ENCODE measurements at places on chromosomes 6 and 20.

DNA sequence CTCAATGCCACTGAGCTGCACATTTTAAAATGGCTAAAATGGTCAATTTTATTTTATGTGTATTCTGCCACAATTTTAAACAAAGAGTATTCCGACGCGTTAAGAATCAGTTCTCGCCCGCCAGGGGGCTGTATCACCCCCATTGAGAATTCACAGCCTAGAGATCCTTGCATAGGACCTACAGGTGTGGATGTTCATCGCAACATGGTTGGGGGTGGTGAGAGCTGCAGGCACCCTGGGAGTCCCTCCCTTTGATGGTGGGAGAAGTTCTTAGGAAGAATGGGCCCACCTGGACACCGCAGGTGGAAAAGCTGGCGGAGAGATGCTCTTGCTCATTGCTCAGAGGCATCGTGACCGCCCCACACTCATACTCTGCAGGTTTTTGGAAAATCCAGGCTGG lies 63.5 kb downstream of the SLC2A10 start:
- DNase-seq = no peak

- DNase-seq = no peak
These were observed 53.2 kb upstream of the NFATC2 start for GRCh38 chr20:51595744-51596143.

DNA sequence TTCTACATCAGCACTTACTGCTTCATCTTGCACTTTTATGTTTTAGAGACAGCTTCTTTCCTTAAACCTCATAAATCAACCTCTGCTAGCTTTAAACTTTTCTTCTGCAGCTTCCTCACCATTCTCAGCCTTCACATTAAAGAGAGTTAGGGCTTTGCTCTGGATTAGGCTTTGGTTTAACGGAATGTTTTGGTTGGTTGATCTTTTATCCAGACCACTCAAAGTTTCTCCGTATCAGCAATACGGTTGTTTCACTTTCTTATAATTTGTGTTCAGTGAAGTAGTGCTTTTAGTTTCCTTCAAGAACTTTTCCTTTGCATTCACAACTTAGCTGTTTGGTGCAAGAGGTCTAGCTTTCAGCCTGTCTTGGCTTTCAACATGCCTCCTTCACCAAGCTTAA lies 40.4 kb downstream of the DNAAF9 start:
- DNase-seq = no peak

GRCh38 chr6:157537556-157537955 lies 156.6 kb downstream of the ZDHHC14 start:
- DNase-seq = peak; percentile 97

DNA sequence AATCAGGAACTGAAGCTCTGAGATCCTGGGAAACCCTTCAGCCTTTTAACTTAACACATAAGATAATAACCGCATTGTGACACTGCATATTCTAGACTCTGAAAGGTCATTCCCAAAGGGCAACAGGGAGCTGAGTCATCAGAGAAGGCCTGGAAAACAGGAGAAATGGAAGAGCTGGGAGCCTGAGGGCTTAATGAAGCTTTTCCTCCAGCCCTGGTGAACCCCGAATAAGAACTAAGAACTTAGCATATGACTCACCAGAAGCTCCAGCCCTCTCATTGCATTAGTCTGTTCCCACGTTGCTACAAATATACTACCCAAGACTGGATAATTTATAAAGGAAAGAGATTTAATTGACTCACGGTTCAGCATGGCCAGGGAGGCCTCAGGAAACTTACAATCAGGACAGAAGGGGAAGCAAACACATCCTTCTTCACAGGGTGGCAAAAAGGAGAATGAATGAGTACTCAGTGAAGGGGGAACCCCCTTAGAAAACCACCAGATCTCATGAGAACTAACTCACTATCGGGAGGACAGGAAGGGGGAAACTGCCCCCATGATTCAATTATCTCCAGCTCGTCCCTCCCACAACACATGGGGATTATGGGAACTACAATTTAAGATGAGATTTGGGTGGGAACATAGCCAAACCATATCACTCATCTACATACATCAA lies 648.5 kb downstream of the TFAP2A start:
- DNase-seq = no peak

- no peak for DNase-seq
These were observed 90.9 kb upstream of the NFATC2 start for GRCh38 chr20:51633430-51633829.

DNA sequence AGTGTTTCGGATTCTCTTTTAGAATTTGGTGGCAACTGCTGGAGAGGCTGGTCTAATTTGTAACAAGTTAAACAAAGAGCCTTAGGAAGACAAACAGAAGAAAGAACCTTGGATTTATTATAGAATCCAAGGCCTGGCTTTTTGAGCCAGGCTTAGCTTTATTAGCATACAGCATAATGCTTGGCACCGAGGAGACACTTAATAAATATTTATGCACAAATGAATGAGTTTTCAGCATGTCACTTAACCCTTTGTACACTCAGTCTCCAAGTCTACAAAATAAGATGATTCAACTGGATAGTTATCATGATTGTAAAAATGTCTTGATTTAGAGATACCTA lies 38.2 kb upstream of the AFDN start:
- no peak for DNase-seq

- no peak for DNase-seq
These were observed 30.0 kb upstream of the EDN3 start for GRCh38 chr20:59270380-59270779.

GRCh38 chr20:13158369-13158768 lies 62.7 kb upstream of the ISM1 start:
- no peak for DNase-seq

- DNase-seq = no peak
These were observed 287.1 kb downstream of the BTBD9 start for GRCh38 chr6:38352636-38353035.

DNA sequence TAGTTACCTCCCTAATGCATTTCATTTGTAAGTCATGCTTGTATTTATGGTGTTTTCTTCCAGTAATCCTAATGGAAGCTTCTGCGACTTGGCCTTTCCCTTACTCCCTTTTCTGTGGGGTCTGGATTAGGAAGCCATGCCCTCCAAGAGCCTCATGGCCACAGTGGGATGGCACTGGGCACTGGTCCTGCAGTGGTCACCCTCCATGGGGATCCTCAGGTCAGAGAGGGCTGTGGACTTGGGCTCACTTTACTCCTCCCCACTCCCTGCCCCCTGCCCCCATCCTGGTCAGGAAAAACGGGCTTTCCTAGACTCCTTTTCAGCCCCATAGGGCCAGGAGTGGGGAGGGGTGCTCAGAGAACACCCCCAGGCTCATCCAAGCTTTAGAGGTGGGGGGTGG lies 49.9 kb downstream of the EBF4 start:
- DNase-seq = no peak

DNA sequence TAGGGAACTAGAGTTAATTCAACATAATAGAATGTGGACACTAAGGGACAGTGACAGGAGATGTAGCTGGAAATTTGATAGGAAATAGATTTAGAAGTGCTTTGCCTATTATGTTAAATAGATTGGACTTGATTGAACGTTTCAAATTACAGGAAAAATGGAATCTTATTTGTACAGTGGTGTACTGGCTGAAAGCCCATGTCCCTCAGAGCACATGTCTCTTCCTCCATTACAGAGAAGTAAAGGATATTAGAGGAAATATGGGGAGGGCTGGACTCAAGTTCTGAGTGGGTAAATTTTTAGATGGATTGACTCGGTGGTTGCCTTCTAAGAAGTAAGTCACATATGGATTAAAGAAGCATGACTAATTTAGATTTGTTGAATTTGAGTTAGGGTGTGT lies 11.4 kb downstream of the PKIB start:
- DNase-seq = peak; percentile 47

GRCh38 chr6:108203189-108204112 lies 37.6 kb downstream of the NR2E1 start:
- peak; percentile 65 for DNase-seq

- DNase-seq = no peak
These were observed 561.6 kb upstream of the CHD6 start for GRCh38 chr20:42179768-42180167.

GRCh38 chr20:13342469-13343242 lies 121.6 kb downstream of the ISM1 start:
- DNase-seq = no peak

- DNase-seq = no peak
These were observed 133.1 kb upstream of the PTPRT start for GRCh38 chr20:43322851-43323250.

DNA sequence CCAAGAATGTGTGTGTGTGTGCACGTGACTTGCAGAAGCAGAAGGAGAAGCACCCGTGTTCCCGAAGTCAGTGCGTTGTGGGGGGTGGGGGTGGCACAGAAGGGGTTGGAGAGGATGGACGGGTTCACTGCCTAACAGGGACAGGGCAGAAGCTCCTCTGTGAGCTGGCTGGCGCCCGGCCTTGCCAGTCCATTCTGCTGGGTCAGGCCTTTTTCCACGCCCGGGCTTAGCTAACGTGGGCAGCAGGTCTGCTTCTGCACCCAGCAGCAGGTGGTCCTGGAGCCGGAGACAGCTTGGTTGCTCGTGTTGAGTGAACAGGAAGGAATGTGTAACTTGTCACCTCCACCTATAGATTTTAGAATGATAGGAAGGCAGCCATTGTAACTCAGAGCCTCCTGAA lies 374.4 kb downstream of the CDH4 start:
- DNase-seq = no peak

DNA sequence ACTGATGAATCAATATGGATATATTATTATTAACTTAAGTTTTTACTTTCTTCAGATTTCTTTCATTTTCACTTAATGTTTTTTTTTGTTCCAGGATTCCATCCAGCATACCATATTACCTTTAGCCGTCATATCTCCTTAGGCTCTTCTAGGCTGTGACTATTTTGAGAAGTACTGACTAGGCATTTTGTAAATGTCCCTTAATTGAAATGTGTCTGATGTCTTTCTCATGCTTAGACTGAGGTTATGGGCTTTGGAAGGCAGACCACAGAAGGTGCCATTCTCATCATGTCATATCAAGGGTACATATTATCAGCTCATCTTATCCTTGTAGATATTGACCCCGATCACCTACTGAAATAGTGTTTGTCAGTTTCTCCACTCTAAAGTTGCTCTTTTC lies 101.3 kb downstream of the FOXO3 start:
- DNase-seq = no peak

- DNase-seq = peak; percentile 52
These were observed 8.6 kb upstream of the YTHDF1 start for GRCh38 chr20:63224412-63225081.

GRCh38 chr6:167079853-167080297 lies 43.0 kb upstream of the CCR6 start:
- DNase-seq = no peak

- peak; percentile 80 for DNase-seq
These were observed 394 bp downstream of the AKAP12 start for GRCh38 chr6:151240036-151240685.

DNA sequence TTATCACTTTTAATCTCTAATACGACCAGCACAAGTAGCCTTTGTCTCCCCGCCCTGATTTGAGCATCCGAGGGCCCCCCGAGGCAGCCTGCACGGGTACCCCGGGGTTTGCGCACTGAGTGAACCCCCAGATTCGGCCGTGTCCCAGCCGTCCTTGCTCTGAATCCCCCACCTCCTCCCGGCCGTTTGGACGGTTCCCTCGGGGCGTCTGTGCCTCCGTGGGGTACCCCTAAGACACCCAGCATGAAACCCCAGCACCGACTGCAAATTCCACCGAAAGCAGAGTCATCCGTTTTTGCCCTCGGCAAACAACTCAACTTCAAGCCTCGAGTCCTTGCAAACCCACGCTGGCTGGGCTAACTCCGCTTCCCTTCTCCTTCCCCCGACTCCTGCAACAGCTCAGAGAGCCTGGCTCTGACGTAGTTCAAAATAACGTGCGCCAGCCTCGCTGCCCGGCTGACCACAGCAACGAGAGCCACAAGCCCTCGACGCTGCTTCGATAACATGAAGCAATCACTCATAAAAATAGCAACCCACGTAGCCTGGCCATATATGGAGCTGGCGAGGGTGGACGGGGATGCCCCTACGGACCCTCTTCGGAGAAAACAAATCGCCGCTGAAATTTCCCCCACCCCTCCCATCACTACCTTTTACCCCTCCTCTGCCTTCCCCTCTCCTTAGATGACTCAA lies 764 bp upstream of the SNAP25 start:
- DNase-seq = peak; percentile 90

DNA sequence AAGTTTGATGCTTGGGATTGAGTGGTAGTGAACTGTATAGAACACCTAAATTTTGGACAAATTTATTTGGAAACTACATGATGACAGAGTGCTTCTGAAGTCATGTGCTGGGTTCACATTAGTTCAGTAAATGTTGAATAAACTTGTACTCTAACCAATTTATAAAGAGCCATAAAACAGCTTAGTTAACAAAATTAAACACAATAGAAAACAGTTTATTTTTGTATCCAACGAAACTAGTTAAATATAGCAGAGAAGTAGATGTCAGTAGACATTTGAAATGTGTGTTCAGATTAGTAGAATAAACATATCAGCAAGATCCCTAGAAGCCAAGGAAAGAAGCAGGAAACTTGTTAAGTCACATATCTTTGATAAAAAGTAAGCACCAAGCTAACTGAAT lies 32.1 kb downstream of the SCAF8 start:
- DNase-seq = no peak

DNA sequence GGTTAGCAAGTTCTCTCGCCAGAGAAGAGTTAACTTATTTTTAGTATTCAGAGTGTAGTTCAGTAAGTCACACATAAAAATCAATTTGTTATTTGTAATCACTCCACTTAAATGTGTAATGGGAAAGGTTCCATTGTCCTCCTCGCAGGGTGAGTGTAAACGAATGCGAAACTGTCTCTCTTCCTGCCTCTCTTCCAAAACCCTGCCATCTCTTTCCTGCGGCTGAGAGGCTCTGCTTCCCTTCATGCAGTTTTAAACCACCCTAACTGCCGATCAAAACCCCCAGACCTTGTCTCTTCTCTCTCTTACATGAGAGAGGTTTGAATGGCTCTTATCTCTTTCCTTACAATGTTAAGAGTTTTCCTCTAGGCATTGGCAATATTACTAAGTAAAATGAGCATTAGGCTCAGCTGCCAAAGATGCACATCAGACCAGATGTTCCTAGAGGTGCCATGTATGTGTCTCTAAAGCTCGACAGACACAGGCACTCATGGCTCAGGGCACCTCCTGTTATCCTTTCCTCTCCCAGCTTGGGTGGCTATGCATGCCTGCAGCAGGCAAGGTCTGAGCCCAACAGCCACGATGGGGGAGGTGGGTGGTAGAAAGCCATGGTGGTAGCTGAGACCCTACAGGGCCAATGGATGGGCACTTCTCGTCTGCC lies 91.2 kb downstream of the JARID2 start:
- no peak for DNase-seq

- no peak for DNase-seq
These were observed 187.0 kb downstream of the HDGFL1 start for GRCh38 chr6:22756365-22756764.

DNA sequence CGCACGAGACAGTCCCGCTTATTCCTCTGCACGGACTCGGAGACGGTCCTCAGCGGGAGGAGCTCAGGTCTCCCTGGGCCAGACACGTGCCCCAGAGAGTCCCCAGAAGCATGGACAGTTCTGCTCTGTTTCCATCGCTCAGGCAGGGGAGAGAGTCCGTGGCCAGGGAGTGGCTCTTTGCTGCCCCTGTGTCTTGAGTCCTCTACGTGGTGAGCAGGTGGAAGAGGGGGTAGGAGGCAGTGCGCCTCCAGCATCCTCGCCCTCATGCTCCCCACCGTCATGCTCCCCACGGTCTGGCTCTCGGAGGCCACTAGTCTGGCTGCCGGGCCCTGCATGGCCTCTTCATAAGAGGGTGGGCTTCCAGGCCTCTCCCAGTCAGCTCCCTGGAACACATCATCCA lies 8.9 kb downstream of the TAGAP start:
- no peak for DNase-seq

- no peak for DNase-seq
These were observed 357.0 kb downstream of the LAMA2 start for GRCh38 chr6:129239825-129240491.
